Stimulated activated CD4-positive, alpha-beta T cell treated with anti-CD3 and anti-CD28 coated beads, Interleukin-2, amount 100 ng/mL, for 24 hours (primary cell): ENCODE measurements at places on chromosomes 7 and 10.

GRCh38 chr10:85542152-85542551, 824.4 kb downstream of the GRID1 start:
- DNase-seq, result no peak

DNA sequence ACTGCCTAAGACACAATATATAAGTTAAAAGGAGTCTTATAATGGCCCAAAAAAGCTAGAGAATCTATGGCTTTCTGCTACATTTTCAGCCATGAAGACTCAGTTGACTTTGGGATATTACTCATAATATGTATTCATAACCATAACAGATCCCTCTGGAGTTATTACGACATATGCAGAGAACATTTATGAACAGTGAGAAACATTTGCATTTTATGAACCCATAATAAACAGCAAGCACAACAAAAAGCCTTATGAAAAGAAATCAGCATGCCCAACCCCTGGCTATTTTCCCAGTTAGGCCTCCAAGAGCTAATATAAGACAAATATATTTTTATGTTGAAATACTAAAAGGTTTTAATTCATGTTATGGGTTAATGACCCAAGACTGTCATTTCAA, 52.4 kb downstream of the ARMH3 start:
- DNase-seq, result no peak

DNA sequence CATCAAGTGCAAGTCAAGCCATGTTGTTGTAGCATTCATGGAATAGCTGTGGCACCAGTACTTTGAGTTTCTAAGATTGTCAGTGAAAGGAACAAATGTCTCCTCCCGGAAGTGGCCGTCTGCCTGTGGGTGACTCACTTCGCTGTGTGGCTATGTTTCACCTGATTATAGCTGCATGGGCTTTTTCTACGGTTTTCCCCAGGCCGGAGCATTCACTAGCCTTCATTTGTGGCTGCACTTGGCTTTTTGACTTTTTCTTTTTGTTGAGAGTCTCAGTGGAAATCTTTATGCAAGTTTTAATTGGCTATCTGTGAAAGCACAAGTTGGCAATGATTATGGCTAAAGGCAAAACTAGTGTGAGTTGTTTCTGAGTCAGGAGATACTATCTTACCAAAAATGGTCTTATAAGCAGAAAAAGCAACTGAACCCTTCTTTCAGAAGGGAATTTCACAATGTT, 35.0 kb downstream of the SRI start:
- DNase-seq, result no peak

DNA sequence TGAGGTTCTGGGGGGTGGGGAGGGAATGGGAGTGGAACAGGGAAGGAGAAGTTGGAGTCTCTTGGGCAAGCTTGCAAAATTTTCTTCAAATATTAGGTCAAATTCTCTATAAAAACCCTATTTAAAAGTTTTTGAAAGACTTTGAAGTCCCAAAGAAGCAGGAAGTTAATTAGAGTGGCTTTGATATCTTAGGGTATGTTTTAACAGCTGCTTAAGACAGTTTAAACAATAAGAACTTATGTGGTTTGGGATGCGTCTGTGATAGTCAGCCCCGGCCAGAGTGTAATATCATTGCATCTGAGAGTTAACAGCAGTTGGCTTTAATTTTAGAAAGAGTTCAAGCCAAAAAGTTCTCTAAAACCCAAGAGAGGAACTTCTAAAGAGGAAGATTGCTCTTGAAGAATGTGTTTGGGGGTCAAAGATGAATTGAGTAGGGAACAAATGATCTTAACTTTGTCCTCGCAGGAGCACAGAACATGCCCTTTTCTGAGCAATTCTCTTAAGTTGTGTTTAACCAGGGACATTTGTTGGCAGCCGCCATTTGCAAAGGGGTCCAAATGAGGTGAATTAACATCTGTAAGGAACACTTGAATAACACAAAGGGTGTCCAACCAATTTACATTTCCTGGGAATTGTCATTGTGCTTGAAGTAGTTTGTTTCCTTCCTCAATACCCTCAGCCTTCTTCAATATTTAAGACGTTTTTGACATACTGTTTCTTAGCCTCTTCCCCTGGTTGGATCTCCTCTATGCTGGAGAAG, 182.4 kb downstream of the PTEN start:
- no peak for DNase-seq

DNA sequence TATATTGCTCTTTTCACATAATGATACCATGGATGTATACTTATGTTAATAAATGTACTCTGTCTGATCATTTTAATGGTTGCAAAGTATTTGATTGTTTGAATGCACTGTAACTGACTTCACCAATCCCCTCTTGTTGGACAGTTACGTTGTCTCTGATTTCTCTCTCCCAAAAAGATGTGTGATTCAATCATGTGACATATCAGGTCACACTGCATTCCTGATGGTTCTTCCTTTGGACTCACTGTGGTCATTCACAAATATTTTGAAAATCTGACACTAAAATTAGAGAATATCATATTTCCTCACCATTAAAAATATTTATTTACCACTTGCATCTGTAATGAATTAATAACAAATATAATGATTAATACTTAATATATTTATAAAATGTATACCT, 22.2 kb downstream of the SLC16A12 start:
- DNase-seq, result no peak

DNA sequence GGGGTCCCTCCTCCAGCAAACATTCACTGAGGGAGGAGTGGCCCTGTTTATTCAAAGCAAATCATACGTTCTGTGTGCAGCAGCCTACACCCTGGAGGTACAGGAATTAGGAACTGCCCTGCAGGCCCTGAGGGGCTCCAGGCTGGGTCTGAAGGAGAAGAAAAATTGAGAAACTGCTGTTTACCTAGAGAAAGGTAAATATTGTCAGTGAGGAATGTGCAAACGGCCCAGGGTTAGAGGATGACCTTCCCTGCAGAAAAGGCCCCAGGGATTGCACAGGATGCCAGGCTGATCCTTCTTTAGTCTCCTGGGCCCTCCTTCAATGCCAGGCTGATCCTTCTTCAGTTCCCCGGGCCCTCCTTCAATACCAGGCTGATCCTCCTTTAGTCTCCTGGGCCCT, 5.7 kb downstream of the CALML5 start:
- no peak for DNase-seq

DNA sequence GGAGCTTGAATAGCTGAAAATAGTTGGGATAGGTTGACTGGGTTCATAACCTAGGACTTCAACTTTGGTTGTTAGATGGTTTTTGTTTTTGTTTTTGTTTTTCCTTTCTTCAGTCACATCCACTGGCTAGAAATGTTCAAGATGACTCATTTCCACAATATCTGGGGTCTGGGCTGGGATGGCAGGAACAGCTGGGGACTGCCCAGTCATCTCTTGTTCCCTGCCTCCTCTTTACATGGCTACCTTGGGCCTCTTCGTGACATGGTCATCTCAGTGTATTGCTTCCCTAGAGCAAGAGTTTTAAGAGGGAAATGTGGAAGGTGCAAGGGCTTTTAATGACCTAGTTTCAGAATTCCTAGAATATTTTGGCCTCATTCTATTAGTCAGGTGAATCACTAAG, 915.8 kb downstream of the XPNPEP1 start:
- DNase-seq, result no peak

DNA sequence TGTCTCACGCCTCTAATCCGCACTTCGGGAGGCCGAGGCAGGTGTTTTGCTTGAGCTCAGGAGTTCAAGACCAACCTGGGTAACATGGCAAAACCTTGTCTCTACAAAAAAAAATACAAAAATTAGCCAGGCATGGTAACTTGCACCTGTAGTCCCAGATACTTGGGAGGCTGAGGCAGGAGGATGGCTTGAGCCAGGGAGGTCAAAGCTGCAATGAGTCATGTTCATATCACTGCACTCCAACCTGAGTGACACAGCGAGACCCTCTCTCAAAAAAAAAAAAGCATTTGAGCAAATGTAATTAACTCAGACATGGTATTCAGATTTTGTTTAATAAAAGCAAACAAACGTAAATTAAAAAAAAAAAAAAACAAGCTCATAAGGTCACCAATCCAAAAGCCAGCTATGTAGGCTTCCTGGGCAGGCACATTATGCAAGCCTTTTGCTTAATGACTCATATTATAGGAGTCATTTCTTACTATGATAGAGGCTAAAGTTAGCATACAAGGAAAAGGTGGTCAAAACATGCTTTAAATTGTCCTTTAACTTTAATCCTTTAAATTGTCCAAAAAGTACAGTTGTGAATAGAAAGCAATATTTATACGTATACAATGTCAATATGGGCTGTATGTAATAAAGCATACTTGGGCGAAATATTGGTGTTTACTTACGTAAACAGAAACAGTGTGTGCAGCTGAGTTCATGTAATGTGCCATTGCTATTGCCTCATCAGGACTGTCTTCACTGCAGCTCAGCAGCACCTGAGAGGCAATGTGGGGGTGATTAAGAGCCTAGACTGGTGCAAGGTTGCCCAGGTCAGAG, 13.0 kb downstream of the AKR1D1 start:
- DNase-seq, result no peak

GRCh38 chr10:46530249-46531186, 25.9 kb downstream of the GPRIN2 start:
- DNase-seq, result no peak

DNA sequence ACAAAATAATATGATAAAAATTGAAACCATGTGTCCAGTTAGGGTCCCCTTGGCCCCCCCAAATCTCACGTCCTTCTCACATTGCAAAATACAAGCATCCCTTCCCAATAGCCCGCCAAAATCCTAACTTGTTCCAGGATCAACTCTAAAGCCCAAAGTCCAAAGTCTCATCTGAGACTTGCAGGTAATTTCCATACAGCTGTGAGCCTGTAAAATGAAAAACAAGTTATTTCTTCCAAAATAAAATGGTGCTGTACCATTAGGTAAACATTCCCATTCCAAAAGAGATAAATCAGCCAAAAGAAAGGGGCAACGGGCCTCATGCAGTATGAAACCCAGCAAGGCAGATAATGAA, 51.0 kb upstream of the COBL start:
- no peak for DNase-seq

DNA sequence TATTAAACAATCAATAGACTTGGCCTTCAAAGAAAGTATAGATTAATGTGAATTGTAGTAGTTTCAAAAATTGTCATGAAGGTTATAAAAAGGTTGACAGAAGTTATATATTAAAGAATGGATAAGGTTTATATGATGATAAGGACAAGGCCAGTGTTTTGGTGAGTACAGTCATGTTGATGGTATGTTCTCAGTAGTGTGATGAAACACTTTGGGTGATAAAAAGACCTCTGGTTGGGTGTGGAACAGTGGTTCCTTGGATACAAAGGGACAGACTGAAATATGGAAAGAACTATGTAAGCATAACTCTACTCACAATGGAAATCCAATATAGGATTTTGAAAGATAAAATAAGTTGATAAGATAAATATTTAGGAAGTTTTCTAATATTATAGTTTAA, 866.3 kb downstream of the ANKRD7 start:
- DNase-seq, result no peak

- no peak for DNase-seq
Measured at GRCh38 chr10:113423981-113424721, 128.7 kb upstream of the HABP2 start.

- DNase-seq, result no peak
Measured at GRCh38 chr10:11563936-11564335, 47.5 kb downstream of the USP6NL start.

DNA sequence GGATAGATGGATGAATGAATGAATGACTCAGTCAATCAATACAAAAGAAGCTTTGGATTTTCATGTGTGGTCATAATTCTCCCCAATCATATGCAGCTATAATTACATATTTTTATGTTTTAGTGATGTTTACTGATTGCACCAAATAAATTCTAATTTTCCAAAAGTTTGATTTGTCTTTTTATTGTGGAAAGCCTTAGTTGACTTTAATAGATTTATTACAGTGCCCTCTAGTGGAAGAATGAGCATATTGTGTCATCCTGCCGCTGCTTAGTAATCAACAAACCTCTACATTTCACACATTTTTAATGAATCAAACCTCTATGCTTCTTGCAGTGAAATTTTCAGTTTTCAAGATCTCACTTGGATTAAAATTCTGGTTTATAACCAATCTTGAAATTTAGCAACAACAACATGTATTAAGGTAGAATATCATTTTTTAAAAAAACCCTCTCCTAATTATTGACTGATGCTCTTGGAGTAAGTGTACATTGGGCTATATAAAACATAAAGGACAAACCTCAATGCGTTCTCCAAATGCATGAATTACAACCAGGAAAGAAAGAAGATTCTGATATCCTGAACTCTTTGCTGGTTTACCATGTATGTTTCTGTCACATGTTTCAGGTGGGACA, 55.6 kb upstream of the PNLIP start:
- DNase-seq, result no peak

DNA sequence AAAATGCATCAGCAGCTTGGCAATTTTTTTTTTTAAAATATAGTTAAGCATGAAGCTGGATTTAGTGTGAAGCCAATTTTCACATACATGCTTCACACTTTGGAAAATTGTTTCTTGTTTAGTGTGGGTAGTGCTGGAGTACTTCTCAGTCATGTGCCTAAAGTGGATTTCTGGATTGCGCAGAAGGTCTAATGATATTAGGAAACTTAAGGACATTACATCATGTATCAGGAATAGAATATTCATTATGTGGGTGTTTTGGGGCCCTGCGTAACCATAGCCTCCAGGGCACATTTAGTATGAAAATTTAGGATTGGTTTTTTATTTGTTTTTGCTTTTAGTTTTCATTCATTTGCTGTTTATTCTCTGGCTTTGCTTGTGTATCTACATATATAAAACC, 28.8 kb upstream of the BNIP3 start:
- DNase-seq, result no peak

GRCh38 chr7:38907766-38908165, 1.2 kb downstream of the VPS41 start:
- no peak for DNase-seq

DNA sequence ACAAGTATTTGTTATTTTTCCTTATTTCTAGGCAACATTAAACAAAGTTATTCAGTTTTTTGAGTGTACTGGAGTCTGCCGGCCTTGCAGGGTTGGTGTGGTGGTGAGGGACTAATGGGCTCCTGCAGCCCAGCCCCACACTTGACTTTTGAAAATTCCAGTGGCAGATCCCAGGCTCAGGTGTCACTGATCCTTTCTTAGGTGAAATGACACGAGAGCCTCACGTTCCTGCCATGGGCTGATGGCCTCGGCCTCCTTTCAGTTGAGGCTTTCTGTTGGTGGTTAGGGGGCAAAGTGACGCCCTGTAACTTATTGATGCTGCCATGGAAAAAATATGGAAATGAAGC, 117.9 kb downstream of the NKX6-2 start:
- no peak for DNase-seq

DNA sequence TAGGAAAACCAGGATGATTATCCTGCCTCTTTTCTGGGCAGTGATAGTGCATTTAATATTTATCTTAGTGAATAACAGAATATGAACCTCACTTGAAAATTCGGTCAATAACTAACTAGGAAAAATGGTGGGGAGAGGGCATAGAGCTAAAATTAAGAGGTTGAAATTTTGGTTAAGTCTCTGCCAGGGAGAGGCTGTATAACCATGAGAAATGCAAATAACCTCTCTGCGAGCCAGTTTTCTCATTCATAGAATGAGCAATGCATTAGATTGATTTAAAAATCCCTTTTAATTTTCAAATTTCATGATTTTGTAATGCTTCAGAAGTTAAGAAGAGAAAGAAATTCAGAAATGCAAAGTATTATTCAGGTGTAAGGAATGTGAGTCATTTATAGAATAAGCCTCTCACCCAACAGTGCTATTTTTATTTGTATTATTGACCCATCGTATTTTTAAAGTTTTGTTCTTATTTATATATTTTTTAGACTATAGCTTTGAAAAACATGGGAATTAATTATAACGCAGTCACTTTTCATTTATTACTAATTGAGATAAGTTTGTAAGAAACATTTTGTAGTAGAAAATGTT, 104.7 kb downstream of the PHF14 start:
- DNase-seq, result no peak
